ENCODE measurements at places on chromosomes 11 and 22.

GRCh38 chr11:43418197-43418596 lies 59.5 kb downstream of the TTC17 start:
- DNase-seq, result no peak

- no peak for DNase-seq
These were observed 260.0 kb downstream of the SOX6 start for GRCh38 chr11:16096336-16096735.

DNA sequence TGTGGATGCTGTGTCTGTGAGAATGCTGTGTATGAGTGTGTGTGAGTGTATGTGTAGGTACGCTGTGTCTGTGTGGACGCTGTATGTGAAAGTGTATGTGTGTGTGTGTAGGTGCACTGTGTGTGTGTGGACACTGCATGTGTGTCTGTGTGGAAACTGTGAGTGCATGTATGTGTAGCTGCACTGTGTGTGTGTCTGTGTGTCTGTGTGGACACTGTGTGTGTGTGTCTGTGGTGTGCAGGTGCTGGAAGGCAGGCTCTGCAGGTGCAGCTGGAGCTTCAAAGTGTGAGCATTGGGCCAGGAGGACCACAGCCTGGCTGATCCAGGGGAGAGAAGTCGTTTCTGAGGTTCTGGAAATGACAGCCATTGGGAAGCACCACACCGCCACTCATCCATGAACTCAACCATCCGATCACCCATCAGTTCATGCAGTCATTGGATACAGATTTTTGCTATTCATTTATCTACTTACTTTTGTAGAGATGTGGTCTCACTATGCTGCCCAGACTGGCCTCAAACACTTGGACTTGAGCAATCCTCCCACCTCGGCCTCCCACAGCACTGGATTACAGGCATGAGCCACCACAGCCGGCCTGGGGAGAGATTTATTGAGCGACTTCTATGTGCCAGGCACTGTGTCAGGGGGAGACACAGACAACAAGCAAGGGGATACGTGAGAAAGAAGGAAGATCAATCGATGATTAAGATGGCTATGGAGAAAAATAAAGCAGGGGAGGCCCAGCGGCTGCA lies 9.6 kb downstream of the TRPM5 start:
- no peak for DNase-seq

GRCh38 chr11:40029391-40029790 lies 1430.1 kb downstream of the LRRC4C start:
- no peak for DNase-seq

DNA sequence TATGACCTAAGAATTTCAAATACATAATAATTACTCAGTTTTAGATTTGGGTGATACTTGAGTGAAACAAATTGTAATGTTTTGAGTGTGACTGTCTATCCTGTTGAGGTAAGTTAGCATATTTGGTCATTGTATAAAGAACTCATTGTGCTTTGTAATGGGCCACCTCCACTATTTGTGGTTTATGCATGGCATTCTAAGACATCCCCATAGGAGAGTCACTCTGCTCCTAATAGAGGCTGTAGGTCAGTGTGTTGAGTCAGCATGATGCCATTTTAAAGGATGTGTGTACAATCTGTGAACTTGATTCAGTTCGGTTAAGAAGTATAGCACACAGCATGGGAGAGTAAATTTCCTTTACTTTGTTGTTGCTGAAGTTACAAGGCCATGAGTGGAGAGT lies 1112.4 kb downstream of the JRKL start:
- DNase-seq, result no peak

GRCh38 chr11:117809236-117810055 lies 12.4 kb upstream of the DSCAML1 start:
- DNase-seq, result peak; percentile 57

DNA sequence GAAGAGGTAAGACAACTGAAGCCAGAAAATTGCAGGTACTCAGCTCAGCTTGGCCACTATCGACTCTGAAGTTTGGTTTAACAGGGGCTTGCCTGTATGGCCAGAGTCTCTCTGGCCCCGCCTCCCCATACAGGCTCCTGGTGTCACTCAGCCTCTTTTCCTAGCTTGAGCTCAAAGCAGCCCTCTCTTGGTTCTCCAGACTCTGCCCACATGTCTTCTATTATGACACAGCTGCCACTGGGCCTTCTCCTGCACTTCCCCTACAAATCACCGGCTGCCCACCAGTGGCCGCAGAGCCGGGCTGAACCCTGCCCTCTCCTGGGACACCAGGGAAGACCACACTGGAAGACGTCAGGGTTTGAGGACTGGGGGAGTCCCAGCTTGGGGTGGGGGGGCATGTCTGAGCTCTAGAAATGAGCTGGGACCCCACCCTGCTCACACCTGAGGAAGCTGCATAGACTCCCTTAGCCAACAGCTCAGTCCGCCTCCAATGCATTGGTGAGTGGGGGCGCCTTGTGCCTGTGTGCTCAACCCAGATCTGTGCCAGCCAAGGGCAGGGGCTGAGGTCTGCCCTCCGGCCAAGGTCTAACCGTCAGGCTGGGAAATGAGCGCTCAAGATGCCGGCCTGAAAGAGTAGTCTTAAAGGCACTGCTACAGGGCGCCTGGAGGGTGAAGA lies 94.4 kb upstream of the LMO1 start:
- DNase-seq, result no peak

GRCh38 chr11:32013603-32014002 lies 77.3 kb upstream of the RCN1 start:
- no peak for DNase-seq

DNA sequence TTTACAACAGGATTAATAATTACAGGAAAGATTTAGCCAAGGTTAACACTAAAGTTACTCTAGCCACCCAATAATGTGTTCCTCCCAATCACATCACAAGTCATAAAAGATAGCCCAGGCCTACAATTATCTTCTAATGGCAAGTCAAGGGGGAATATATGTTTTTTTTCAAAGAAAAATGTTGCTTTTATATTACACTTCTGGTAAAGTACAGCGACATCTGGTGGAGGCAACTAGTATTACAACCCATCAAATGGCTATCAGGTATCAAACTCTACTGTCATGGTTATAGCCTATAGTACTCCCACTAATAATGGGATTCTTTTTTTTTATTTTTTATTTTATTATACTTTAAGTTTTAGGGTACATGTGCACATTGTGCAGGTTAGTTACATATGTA lies 71.8 kb downstream of the XRRA1 start:
- DNase-seq, result no peak

DNA sequence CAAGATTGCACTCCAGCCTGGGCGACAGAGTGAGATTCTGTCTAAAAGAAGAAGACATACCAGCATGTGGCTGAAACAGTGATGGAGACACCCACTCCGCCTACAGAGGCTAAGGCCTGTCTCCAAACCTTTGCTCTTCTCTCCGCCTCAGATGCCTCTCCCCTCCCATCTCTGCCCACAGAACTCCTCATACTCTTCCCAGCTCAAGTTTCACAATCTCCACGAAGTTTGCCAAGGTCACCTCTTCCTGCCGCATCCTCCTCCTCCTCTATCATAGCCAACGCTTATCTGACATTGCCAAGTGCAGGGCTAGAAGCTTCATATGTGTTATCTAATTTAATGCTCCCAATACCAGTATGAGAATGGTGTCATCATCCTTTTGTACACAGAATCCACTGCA lies 25.9 kb upstream of the FBLN1 start:
- no peak for DNase-seq

DNA sequence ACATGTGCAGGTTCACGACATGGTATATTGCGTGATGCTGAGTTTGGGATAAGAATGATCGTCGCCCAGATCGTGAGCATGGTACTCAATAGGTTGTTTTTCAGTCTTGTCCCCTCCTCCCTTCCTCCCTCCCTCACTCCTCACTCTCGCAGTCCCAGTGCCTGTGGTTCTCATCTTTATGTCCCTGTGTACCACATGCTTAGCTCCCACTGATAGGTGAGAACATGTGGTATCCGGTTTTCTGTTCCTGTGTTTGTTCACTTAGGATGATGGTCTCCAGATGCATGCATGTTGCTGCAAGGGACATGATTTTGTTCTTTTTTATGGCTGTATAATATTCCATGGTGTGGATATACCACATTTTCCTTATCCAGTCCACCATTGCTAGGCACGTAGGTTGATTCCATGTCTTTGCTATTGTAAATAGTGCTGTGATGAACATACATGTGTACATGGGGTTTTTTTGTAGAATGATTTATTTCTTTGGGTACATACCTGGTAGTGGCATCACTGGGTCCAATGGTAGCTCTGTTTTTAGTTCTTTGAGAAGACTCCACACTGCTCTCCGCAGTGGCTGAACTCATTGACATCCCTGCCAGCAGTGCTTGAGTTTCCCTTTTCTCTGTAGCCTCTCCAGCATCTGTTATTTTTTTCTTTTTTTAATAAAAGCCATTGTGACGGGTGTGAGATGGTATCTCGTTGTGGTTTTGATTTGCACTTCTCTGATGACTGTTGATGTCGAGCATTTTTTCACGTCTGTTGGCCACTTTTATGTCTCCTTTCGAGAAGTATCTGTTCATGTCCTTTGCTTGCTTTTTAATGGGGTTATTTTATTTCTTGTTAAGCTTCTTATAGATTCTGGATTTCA lies 16.4 kb downstream of the ZBED4 start:
- DNase-seq, result peak; percentile 22

- no peak for DNase-seq
These were observed 39.7 kb downstream of the RTL6 start for GRCh38 chr22:44458044-44459020.

- peak; percentile 20 for DNase-seq
These were observed 1.8 kb downstream of the SYTL2 start for GRCh38 chr11:85809191-85809590.

DNA sequence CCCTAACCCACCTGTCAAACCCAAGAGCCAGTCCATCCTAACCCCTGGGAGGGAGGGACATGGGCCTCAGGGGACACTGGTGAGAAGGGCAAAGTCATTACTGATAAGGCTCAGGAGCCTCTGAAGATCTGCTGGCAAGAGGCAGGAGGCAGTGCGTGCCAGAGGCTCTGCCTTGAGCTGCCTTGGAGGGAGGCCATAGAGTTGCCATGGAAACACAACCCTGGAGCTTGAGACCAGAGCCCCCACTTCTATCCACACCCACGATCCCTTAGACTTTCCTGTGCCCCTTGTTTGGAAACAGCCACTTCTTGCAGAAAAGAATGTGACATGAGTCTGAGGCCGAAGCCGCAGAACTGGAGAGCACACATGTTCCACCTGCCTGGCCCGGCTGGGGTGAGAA lies 89.7 kb upstream of the CSNK2A3 start:
- DNase-seq, result no peak

- DNase-seq, result peak; percentile 62
These were observed 6.7 kb upstream of the SYT7 start for GRCh38 chr11:61587541-61587941.

DNA sequence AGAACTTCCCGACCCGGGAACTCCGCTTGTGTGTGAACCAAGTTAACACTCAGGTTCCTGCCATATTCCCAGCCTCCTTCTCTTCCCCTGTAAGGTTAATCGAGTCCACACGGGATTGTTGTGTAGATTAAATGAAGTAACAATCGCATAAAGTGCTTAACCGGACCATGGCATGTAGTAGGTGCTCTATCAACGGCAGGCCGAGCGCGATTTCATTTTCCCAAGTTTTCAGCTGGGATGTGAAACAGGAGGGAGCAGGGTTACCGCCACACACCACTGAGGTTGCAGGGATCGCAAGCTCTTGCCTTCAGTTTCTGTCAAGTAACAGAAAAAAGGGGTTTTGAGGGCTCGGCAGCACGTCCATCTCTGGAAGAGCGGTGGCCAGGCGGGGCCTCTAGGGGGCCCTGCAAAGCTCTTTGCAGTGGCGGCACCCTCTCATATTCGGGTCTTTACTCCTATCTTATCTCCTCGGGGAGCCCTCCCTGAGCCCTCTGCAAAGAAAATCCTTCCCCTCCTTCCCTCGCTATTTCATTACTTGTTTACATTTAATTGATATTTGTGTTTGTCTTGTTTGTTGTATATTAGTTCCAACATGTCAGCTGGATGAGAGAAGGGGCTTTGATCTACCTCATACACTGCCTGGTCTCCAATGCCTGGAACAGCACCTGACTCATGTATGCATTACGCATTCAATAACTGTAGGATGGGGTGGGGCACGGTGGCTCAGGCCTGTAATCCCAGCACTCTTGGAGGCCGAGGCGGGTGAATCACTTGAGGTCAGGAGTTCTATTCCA lies 816 bp upstream of the PLEKHA7 start:
- DNase-seq, result peak; percentile 43

DNA sequence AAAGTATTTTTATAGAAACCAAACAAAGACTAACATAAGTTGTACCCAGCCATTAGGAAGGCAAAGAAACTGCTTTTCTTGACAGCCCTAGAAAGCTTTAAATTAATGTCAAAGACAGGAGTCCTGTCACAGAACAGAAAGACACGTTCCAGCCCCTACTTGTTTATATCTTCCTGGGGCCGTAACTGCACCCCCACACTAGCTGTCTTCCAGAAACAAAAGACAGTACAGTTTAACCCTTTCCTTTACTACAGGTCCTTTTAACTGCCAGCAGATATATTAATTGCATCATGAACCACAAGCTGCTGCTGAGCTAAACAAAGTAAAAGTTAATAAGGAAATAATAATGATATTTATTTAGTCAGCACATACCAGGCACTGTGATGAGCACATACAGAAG lies 20.3 kb upstream of the CFAP300 start:
- no peak for DNase-seq

DNA sequence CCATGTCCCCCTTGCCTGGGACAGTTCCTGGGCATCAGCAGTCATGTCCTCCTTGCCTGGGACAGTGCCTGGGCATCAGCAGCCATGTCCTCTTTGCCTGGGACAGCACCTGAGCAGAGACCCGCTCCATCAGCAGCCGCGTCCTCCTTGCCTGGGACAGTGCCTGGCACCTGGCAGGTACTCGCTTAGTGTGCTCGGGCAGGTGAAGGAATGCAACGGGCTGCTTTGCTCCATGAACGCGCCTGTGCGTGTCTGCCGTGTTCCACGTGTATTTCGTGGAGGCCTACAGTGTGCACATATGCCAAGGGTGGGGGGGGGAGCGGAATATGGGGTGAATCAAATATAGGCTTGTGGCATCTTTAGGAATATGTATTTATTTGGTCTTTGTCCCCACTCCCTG lies 1490.7 kb downstream of the TBC1D22A start:
- DNase-seq, result no peak

DNA sequence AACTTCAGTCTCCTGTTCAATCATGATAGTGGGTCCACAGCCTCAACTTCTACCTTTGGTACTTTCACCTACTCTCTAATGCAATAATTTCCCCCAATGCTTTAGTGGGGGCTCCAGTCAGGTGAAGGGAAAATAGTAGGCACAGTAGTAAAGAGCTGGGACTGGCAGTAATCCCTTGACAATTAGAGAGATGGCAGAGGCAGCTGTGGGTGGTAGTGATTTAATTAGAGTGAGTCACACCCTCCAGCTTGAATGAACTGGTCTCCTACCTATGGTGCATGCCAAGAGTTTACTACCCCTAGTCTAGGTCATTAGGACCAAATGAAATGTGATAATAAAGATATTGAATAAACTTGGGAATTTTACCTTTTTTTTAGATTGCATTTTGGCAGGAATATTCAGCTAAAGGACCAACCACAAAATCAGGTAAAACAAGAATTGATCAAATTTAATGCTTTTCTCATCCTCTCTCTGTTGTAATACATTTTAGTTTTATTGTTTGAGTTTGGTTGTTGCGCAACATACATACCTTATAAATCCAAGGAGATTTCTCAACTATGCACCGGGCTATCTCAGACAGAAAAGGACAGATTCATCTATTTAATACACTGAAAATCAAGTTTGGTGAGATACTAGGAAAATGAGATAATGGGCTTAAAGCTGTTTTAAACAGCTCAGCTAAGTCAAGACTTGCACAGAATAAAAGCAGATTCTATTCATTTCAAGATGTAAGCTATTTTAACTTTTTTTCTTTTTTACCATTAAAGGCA lies 9.0 kb downstream of the PRRG4 start:
- DNase-seq, result no peak

Measured in CD4-positive, alpha-beta T cell treated with Interleukin-17A for 4 hours (primary cell).